T-helper 9 cell (primary cell): ENCODE measurements at places on chromosomes 3 and 15.

DNA sequence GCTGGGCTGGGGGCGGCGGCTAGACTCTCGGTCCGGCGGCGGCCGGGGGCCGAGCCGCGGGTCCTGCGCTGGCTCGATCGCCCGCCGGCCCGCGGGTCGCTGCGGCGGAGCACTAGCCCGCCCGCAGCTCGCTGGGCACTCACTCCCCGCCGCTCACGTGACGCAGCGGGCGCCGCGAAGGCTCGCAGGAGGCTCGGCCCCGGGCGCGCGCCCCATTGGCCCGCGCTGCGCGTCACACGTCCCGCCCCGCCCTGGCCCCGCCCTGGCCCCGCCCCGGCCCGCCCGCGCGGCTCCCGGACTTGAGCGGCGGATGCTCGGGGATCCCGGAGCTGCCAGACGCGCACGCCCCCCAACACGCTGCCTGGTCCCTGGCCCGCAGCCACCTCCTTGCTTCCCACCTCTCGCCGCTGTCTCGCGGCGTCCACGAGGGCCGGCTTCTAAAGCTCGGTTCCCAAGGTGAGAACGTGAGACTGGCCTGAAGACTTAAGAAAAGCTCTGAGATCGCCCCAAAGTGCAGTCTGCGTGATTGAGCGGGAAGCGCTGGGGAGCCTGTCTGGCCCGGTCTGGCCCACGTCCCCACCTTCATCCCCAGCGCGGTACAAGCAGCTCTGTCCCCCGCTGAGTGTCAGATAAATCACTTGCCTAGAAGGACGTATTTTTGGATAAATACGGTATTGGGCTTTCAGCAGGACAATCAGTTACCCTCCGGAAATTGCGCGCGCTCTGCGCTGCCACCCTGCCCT lies at the start of gene KLF15:
Gene KLF15, minus strand, starts transcription at position 114 of the 743 bp plus-strand sequence. CDS start 4,486 bp downstream, outside the sequence.
- peak; percentile 63 for DNase-seq

DNA sequence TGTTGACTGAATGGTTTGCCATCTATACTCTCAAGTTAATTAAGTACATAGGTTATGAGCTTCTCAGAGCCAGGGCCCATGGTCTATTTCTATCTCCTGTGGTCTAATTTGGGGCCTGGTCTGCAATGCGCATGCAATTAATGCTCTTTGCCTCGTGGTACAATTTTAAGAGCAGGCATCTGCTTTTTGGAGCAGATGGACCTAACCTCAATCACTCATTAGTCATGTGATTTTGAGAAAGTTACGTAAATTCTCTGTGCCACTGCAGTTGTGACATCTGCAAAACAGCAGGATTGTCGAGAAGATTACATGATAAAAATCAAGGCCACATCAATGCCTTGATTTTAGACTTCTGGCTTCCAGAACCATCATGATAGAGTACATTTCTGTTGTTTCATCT lies 543.7 kb upstream of the ADAMTS9 start:
- no peak for DNase-seq

DNA sequence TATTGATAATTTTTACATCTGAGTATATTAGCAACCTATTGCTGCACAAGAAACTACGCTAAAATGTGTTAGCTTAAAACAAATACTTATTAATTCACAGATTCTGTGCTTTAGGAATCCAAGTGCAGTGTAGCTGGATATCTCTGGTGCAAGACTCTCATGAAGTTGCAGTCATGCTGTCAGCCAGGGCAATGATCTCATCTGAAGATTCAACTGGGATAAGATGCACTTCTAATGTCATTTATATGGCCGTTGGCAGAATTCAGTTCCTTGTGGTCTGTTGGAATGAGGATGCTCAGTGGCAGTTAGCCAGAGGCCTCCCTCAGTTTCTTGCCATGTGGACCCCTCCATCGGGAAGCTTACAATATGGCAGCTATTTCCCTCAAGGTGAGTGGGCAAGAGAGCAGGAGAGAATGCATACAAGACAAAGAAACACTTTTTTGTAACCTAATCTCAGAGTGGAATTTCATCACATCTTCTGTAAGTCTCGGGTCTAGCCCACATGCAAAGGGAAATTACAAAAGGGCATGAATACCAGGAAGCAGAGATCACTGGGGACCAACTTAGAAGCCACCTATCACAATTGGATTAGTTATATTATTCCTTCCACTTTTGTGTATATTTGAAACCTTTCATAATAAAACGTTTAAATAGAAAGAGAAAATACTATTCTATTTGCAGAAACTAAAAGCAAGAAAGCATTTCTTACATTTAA lies 61.6 kb downstream of the DPH6 start:
- DNase-seq: no peak

DNA sequence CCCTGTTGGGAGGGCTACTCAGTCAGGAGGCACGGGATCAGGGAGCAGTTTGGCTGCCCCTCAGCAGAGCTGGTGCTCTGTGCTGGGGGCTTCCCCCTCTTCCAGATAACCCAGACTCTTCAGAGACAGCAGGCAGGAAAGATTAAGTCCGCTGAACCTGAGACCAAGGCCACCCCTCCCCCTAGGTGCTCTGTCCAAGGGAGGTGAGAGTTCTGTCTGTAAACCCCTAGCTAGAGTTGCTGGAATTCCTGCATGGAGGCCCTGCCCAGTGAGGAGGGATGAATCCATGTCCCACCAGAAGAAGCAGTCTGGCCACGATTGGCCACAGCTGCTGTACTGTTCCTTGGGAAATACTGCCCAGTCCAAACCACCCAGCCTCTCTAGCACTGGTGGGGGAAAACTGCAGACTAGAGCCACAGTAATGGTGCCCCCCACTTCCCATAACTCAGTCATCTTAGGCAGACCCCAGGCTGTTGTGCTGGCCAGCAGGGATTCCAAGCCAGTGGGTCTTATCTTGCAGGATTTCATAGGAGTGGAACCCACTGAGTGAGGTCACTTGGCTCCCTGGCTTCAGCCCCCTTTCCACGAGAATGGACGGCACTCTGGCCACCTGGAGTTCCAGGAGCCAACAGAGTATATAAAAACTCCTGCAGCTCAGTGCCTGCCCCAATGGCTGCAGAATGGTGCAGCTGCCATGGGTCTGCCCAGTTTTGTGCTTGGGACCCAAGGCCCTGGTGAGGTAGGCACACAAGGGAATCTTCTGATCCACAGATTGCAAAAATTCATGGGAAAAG lies 42.9 kb downstream of the NPAP1 start:
- DNase-seq: no peak

- DNase-seq: no peak
These were observed 192.8 kb upstream of the THBS1 start for GRCh38 chr15:39388118-39388517.

GRCh38 chr3:70820397-70820796 lies 508.0 kb upstream of the MDFIC2 start:
- DNase-seq: no peak

DNA sequence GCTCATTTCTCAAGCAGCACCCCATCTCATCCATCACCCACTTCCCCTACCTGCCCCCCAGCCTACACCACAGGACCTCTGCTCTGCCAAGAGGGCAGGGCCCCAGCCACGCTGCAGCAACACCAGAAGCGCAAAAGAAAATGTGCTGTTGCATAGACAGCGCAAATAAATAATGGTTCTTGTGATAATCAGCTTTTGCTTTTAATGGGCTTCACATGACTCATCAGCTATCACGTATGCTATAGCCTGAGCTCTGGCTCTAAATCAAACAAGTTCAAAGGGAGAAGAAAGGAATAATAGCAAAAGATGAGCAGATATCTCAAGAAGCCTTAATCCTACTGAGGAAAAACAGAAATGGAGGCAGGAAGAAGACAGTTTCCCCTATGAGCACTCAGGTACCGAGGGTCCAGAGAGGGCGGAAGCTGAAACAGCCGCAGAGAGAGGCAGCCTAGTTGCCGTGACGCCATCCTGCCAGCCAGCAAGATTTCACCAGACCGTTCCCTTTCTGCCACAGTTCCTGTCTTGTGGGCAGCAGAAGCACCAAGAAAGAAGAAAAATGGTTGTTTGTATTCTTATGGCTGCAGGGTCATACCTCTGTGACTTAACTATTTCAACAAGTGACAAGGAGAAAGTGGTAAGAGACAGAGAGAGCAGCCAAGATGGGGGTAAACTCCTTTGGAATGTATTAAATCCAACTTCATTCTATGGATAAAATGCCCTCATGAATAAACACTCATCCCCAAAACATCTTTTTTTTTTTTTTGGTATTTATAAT lies 22.0 kb downstream of the RAB27A start:
- DNase-seq: peak; percentile 66

DNA sequence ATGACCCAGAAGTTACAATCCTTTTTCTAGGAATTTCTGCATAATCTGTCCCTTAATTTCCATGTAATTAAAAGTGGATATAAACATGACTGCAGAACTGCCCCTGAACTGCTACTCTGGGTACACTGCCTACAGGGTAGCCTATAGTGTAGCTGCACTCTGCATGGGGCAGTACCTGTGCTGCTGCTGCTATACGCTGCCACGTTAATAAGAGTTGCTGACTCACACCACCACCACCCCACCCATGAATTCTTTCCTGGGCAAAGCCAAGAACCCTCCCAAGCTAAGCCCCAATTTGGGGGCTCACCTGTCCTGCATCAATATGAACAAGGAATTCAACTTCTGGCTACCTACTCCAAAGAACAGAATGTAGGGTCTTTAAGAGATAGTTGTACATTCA lies 13.9 kb downstream of the HDGFL3 start:
- DNase-seq: no peak

DNA sequence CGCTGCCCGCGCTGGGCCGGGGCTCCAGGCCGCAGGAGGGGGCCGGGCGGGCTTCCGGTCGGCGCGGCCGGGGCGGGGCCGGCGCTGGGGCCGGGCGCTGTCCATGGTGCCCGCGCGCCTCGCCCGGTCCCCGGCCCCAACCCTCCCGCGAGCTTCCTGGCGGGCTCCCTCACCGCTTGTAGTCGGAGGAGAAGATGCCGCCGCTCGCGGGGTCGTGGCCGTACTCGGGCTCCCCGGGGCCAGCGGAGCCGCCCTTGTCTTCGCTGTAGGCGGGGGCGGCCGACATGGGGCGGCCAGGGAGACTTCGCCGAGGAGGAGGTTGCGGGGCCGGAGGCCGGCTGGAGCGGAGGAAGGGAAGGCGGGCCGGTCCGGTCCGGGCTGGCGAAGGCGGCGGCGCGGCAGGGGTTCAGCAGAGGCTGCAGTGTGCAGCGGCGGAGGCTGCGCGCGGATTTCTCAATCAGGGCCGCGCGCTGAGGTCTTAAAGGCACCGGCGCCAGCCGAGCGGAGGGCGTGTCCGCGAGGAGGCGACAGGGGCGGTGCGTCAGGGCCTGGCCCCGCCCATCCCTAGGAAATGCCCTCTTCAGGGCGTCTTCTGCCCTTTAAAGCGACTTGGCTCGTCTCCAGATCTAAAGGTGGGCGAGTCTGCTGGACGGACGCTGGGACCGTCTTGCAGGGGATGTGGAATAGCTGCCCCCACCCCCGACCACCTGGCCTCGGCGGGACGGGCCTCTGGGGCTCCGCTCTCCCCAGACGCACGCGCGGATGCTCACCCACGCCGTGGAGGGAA lies at the start of gene AP3B2:
Gene AP3B2, minus strand, starts transcription at position 455 of the 787 bp plus-strand sequence. Its CDS starts 169 bp downstream, at position 286.
- DNase-seq: peak; percentile 50

DNA sequence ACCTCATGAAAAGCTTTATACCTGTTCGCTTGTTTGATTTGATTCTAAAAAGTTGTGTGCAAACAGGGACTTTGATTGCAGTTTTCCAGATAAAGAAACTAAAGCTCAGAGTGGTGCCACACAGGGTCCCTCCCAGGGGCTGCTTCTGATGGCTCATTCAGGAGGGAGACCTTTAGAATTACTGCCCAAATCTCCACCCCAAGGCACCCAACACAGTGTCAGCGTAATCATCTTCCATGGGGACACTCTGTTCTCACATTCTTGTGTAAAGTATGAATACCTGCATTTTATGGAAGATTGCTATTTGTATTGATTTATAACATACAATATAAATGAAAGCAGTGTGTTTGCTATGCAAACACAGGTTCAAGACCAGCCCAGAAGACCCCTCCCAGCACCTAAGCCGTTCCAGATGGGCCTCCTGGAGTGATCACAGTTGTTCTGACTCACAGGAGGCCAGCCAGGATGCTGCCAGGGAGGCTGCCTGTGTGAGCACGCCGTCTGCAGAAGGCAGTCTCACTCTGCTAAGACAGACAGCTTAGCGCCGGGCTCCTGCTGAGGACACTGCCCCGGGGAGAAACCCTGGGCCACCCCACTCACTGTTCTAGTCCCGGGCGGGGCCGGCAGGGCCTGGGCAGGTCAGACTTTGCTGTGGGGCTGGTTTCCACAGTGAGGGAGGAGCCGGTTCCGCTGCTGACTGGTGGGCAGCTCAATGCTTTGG lies 185.6 kb downstream of the FAM43A start:
- DNase-seq: no peak

DNA sequence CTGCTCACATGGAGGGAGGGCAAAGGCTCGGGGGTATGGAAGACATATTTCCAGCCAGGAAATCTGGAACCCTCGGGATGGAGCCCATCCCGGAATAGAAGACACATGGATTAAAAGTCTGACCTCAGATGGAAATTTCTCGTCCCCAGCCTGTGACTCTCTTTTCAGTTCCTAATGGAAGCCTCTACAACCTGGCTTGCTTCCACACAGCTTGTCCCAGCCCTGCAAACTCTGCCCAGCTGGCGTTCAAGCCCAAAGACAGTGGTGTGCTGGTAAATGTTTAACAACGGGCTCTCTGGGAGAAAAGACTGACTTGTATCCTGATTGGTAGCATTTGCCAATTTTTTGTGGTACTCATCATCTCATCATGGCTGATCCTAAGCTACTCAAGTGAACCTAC lies 35.6 kb upstream of the TLE3 start:
- DNase-seq: no peak

- DNase-seq: no peak
These were observed 70.4 kb upstream of the SETMAR start for GRCh38 chr3:4232798-4233197.

GRCh38 chr3:134473868-134474546 lies 11.8 kb downstream of the ANAPC13 start:
- peak; percentile 80 for DNase-seq

GRCh38 chr3:147906285-147906684 lies 497.1 kb downstream of the ZIC1 start:
- no peak for DNase-seq

GRCh38 chr15:71634820-71635560 lies 175.4 kb upstream of the NR2E3 start:
- DNase-seq: no peak

DNA sequence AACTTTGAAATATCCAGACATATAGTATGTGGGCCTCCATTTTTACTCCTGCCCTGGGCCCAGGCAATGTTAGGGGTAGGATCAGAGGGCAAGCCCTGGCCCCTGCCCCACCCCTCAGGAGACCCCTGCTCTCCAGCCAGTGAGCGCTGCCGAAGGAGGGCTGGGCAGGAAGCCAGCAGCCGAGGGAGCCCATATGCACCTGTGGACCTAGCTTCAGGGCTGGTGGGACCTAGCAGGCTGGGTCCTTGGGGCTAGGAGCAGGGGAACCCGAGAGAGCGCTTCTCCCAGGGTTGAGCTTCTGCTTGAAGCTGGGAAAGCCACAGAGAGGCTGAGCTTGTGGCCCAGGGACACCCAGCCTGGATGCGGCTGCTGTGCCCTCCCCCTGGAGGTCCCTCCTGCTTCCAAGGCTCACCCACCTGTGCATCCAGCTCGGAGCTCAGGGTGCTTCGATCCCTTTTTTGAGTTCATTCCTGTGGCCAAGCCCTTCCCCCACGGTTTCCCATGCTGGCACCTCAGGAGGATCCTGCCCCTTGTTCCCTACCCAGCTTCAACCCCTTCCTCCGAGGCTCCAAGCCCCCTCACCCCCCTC lies 21.0 kb upstream of the CYP11A1 start:
- DNase-seq: no peak
